ENCODE measurements at places on chromosomes 12 and 14. TPM values are rescaled to one million over a fixed set of nuclear protein-coding genes. Genes with fewer than 3 reads are reported as not detected.

GRCh38 chr12:12592930-12593329 is 18.7 kb upstream of the CREBL2 start:
- H3K36me3 ChIP-seq, result peaks cover 2% of the 10 kb centered on the region
- H3K4me3 ChIP-seq, result no peak overlapping the region
- H3K27me3 ChIP-seq, result peaks cover 17% of the 10 kb centered on the region
- DNase-seq, result no peak
- no peak overlapping the region for H3K27ac ChIP-seq
- H3K4me1 ChIP-seq, result peaks cover 6% of the 10 kb centered on the region

- no peak overlapping the region for H3K4me3 ChIP-seq
- DNase-seq, result peak; percentile 16
- H3K27me3 ChIP-seq, result no peaks in the 10 kb centered on the region
- H3K4me1 ChIP-seq, result peaks cover 9% of the 10 kb centered on the region
- no peak overlapping the region for H3K27ac ChIP-seq
Measured at GRCh38 chr12:106841510-106842302, 67.2 kb downstream of the RIC8B start.

DNA sequence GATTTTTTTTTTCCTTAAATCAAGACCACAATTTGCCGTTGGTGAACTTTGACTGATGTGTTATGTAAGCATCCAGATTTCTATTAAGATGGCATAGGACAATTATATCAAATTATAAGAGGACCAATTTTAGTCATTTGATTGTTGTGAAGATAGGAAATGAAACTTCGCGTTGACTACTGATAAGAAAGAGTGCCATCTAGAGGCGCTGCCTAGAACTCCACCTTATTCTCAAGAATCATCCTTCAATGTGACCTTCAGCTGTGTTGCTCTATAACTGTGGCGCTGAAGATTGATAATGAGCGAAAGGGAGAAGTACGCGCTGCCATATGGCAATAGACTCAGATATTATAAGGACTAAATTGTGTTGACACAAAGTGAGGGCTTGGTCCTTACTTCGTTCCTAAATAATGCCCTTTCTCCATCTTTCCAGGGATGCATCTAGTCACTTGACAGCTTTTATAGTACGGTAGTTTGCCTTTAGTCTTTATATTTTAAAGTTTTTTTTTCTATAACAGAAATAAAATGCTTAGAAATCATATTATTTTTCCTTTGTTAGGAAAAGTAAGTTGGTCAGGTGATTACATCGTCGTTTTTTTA is 350.8 kb upstream of the STXBP6 start:
- no peak overlapping the region for H3K27ac ChIP-seq
- peak; percentile 25 for DNase-seq
- no peaks in the 10 kb centered on the region for H3K27me3 ChIP-seq
- H3K36me3 ChIP-seq, result no peaks in the 10 kb centered on the region
- H3K4me3 ChIP-seq, result no peak overlapping the region
- no peaks in the 10 kb centered on the region for H3K4me1 ChIP-seq

DNA sequence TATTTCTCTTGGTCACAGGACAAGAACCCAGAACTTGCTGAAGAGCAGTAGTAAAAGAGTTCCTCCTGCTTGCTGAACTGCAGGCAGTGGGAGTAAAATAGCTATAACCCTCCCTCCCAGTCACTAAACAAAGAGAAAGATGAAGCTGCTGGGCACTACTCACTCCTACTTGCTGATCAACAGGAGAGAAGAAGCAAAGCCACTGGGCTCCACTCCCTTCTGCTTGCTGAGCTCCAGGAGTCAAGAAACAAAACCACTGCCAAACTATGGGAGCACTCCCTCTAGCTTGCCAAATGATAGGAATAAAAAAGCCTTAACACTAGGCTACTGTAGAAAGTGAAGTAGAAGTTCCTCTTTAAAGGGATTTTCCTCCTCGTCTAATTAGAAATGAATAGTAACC is 155.3 kb downstream of the RASSF9 start:
- no peak for DNase-seq
- no peak overlapping the region for H3K4me3 ChIP-seq
- H3K27me3 ChIP-seq, result no peaks in the 10 kb centered on the region
- no peaks in the 10 kb centered on the region for H3K36me3 ChIP-seq
- no peak overlapping the region for H3K27ac ChIP-seq

PPP4R4 gene
- 6.2 TPM for total RNA-seq

- no peak overlapping the region for H3K27ac ChIP-seq
- H3K27me3 ChIP-seq, result peaks cover 63% of the 10 kb centered on the region
- H3K4me1 ChIP-seq, result peaks cover 33% of the 10 kb centered on the region
- H3K4me3 ChIP-seq, result no peak overlapping the region
Measured at GRCh38 chr14:54667026-54667744, 100.3 kb downstream of the SAMD4A start.

GYS2 gene
- not detected for total RNA-seq

GRCh38 chr12:26327975-26328644 is 132.7 kb downstream of the SSPN start:
- H3K4me3 ChIP-seq, result no peak overlapping the region
- no peak overlapping the region for H3K27ac ChIP-seq
- peaks cover 26% of the 10 kb centered on the region for H3K27me3 ChIP-seq
- peaks cover 2% of the 10 kb centered on the region for H3K36me3 ChIP-seq
- no peaks in the 10 kb centered on the region for H3K4me1 ChIP-seq
- DNase-seq, result no peak

GRCh38 chr14:104923640-104924420 is 849 bp upstream of the PLD4 start:
- peaks cover 5% of the 10 kb centered on the region for H3K4me1 ChIP-seq
- no peak overlapping the region for H3K27ac ChIP-seq
- no peaks in the 10 kb centered on the region for H3K27me3 ChIP-seq
- H3K4me3 ChIP-seq, result no peak overlapping the region
- no peaks in the 10 kb centered on the region for H3K36me3 ChIP-seq

ART4 gene
- not detected for total RNA-seq

DNA sequence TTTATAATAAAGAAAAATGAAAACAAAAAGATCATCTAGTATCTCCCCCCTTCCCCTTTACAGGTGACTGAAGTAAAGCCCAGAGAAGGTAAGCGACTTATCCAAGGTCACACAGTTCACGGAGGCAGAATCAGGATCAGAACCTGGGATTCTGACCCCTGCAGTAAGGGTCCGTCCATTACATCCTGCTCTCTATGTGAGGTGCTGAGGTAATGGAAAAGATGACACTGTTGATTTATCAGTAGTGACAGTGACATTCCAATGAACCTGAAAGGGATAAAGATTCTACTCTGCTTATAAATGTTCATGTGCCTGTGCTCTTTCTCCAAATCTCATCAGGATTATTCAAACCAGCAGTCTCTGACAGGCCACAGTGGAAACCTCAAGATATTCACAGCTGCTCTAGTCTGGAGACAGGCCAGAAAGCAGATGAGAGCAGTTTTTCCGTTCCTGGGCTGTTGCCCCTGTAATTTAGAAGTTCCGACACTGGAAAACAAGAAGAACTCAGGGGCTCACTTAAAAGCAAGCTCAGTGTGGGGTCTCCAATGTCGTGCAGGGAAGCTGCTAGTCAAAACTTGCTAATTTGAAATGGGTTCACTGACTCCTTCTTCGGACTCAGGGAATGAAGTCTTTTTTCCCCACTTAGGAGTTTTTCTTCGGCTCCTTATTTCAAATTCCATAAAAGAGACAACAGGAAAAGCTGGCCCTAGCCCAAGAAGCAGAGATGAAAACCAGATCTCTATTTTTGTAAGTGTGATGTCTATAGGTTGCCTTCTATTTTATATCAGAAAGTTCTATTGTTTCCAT is 131.8 kb upstream of the EEA1 start:
- no peak for DNase-seq
- peaks cover 57% of the 10 kb centered on the region for H3K27me3 ChIP-seq
- H3K27ac ChIP-seq, result no peak overlapping the region
- no peaks in the 10 kb centered on the region for H3K36me3 ChIP-seq

GRCh38 chr12:96343347-96343954 is 56.8 kb downstream of the CDK17 start:
- peaks cover 53% of the 10 kb centered on the region for H3K4me1 ChIP-seq
- peak overlapping the region; percentile 15 for H3K4me3 ChIP-seq
- peak overlapping the region; percentile 81 for H3K27ac ChIP-seq
